ENCODE measurements at places on chromosomes 4 and X.

DNA sequence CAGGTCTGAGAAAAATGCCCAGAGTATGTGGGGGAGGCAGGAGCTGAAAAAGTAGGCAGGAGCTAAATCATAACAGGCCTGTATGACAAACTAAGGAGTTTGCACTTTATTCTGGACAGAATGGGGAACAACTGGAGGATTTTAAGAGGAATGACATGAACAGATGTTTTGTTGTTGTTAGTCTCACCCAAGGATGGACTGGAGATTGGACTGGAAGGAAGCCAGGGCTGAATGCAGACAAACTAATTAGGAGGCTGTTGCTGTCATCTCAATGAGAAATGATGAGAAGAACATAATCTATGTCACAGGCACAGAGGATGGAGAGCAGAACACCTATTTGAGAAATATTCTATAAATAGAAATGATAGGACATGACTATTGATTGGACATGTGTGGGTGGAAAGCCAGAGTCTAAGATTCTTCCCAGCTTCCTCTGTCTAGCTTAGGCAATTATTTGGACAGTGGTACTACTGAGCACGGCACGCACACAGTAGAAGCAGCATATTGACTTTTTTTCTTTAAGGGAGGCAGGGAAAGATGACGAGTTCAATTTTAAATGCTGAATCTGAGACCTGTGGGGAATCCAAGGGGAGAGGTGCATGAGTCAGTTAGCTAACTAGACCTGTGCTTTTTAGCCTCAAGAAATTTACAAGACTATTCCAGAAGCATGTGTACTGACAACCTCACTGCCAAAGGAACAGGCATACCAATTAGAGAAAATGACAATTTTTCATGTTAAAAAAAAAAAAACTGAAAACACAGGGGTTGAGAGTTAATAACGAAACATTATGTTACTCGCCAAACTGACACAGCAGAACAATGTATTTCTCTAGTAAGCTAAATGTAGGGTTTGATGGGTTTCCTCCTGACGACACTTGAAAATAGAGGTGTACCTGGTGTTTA is 963 bp upstream of the USO1 start:
- peak; percentile 37 for DNase-seq

- DNase-seq: no peak
Measured at GRCh38 chr4:3523628-3524221, 8.5 kb downstream of the LRPAP1 start.

DNA sequence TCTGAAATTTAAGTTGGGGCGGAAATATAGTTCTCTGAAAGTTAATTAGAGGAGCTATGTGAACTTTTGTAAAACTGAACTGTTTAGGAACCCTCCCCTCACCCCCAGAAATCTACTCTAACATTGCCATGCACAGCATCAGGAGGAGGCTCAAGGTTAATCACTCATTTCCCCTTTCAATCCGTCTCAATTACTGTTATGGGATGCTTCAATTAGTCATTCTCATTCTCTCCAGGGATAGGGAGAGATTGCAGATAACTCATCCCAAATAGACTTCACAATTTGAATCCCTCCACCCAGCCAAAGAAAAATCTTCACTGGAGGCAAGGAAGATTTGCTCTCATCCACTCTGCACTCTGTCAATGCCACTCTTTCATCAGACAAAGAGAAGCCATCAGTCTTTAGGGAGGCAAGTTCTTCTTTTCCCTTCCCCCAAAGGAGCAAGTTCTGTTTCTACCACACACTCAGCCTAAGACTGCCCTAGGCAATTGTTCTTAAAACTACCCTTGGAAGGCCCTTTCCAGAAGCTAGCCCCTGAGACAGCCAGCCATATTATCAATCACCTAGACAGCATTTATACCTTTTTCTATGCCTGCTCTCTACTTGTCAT is 140.4 kb downstream of the SLC10A7 start:
- no peak for DNase-seq

GRCh38 chr4:1767061-1767769 is 25.9 kb upstream of the FGFR3 start:
- DNase-seq: no peak

- no peak for DNase-seq
Measured at GRCh38 chr4:89468602-89469001, 161.0 kb upstream of the GPRIN3 start.

GRCh38 chr4:128347175-128347868 is 59.7 kb upstream of the PGRMC2 start:
- DNase-seq: no peak

DNA sequence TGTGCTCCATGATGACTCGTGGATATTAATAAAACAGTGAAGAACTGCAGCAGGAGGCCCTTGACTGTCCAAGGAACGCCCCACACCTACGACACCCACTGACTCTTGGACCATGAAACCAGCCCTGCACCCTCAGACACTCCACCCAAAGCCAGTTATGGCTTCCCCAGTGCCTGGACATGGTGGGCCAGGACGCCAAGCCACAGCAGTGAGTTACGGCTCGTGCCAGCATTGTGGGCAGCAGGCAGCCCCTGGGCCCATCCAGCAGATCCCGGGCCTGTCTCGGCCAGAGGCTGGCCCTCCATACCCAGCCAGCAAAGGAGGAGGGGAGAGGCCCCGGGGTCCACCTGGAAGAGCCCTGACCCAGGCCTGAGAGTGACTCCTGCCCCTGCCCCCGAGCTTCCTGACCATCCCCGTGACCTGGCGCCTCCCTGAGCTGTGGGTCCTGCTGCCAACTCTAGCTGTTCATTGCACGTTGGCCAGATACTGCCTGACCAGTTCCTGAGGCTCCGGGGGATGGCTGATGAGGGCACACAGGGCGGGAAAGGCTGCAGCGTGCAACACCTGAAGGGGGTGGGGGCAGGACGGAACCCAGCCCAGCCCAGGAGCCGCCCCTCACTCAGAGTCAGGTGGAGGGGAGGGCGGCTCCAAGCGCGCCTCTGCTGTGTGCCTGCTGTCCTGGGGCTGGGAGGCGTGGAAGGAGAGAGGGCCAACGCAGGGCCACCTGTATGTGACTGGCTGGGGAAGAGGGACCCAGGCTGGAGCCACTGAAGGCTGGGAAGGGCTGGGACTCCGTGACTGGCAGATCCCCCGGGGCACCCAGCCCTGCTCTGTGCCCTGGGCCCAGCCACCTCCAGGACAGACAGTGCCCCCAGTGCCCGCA is 739 bp downstream of the SLC49A3 start:
- no peak for DNase-seq

DNA sequence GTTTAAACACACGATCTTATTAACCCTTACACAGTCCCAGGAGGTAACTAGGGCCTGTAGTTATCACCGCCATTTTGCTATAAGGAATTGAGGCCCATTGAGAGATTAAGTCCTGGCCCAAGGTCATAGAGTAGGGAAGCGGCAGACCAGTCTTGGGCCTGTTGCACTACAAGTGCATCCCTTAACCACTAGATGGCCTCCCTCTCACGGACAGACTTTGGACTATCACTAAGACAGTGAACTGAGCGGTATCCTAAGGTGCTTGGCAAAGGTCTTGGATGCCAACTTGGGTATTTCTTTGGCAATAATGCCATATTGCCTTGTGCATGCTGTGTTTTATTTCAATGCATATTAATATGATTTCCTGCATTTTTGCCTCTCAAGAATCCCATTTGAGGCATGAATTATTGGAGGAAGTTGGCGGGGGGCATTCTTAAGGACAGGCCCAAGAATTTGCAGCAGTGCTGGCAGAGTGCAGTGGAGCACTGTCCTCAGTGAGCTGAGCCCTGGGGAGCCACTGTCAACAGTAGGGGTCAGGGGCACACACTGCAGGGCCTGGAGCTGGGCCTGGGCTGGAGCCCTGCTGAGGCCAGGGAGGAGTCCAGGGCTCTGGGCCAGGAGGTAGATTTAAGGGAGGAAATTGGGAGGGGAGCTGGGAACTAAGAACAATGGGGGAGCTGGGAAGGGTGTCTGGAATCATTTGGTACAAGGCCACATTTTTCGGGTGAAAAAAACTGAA is 147.4 kb downstream of the SMIM20 start:
- no peak for DNase-seq

DNA sequence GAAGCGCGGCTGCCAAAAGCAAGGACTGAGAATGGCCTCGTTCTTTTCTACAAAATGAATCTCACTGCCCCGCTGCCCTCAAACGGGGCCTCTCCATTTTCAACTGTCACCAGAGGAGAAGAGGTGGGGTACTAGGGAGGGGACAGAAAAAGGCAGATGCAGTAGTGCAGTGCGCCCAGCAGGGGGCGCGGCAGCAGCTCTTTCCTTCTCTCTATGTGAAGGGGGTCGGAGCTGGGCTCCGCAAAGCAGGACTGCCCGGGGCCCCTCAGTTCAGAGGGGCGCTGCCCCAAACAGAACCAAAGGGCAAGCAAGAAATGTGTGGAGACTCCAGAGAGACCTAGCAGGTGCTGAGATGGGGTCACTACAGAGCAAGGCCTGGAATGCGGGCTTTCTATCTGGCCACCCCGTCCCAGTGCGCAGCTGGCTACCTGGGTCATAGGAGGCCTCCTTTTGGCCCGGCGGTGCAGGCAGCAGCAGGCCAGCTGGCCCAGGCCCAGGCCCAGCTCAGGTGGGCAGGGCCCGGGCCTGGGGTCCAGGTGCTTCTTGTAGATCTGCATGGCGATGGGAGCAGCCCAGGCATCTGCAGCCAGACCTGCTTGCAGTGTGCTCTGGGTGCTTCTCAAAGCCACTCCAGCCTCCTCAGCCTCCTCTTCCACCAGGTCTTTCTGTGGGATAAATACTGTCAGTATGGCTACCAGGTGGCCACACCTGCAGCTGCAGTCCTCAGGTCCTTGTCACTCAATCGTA is 5.9 kb downstream of the IRAK1 start:
- DNase-seq: no peak

- DNase-seq: peak; percentile 58
Measured at GRCh38 chrX:1537031-1537715, at the start of gene P2RY8. TSS of gene P2RY8 (minus strand) at chrX:1537185. CDS start at chrX:1466558, 70,627 bp downstream.

DNA sequence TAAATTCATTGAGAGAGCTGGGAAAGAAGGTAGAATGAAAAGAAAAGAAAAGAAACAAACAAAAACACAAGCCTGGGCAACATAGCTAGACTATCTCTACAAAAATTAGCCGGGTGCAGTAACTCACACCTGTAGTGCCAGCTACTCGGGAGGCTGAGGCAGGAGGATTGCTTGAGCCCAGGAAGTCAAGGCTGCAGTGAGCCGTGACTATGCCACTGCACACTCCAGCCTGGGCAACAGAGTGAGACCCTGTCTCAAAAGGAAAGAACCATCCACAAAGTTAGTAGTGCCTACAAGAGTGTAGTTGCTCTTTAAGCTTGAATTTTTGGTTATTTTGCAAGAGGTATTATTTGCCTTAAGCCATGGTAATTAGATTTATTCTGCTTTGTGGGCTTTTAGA is 157.7 kb downstream of the CBR4 start:
- no peak for DNase-seq

GRCh38 chr4:6115746-6116586 is 84.4 kb downstream of the JAKMIP1 start:
- DNase-seq: no peak

Measured in femur (tissue), 1 donor.